ENCODE measurements at places on chromosomes 16 and 17. TPM values are rescaled to one million over a fixed set of nuclear protein-coding genes. Genes with fewer than 3 reads are reported as not detected.

The MSRB1 gene
- total RNA-seq, result 1.9 TPM

The FLII gene
- total RNA-seq, result 354 TPM

The CSH2 gene
- total RNA-seq, result not detected

The HBM gene
- total RNA-seq, result not detected

The NPIPA2 gene
- 0.48 TPM for total RNA-seq

The FBXO31 gene
- total RNA-seq, result 33.3 TPM

The PERCC1 gene
- not detected for total RNA-seq

The C16orf54 gene
- total RNA-seq, result not detected

The TAOK1 gene
- 35.4 TPM for total RNA-seq

The TBC1D16 gene
- total RNA-seq, result 34.7 TPM

The AOC3 gene
- total RNA-seq, result 0.24 TPM

The ASIC2 gene
- 0.43 TPM for total RNA-seq

The LGALS9B gene
- not detected for total RNA-seq

The RNF135 gene
- 12.8 TPM for total RNA-seq

The FBXL16 gene
- total RNA-seq, result 0.21 TPM

The ZNF778 gene
- 16.6 TPM for total RNA-seq

The NXN gene
- 80.4 TPM for total RNA-seq

The CCL16 gene
- total RNA-seq, result not detected

The TPSD1 gene
- total RNA-seq, result not detected

The MYH1 gene
- not detected for total RNA-seq

The OSGIN1 gene
- total RNA-seq, result 1.7 TPM

The MEOX1 gene
- 1.2 TPM for total RNA-seq

The ADAMTS18 gene
- under 0.01 TPM for total RNA-seq

The ABCC11 gene
- 0.43 TPM for total RNA-seq

The BCAR1 gene
- 48.2 TPM for total RNA-seq

The SMIM22 gene
- 5.5 TPM for total RNA-seq

The ABCC6 gene
- 0.48 TPM for total RNA-seq

The TSNAXIP1 gene
- not detected for total RNA-seq

The HAPSTR1 gene
- 62.9 TPM for total RNA-seq

The NXPH3 gene
- under 0.01 TPM for total RNA-seq
